Right lobe of liver (tissue), 6 donors: ENCODE measurements at places on chromosomes 11 and 22.

DNA sequence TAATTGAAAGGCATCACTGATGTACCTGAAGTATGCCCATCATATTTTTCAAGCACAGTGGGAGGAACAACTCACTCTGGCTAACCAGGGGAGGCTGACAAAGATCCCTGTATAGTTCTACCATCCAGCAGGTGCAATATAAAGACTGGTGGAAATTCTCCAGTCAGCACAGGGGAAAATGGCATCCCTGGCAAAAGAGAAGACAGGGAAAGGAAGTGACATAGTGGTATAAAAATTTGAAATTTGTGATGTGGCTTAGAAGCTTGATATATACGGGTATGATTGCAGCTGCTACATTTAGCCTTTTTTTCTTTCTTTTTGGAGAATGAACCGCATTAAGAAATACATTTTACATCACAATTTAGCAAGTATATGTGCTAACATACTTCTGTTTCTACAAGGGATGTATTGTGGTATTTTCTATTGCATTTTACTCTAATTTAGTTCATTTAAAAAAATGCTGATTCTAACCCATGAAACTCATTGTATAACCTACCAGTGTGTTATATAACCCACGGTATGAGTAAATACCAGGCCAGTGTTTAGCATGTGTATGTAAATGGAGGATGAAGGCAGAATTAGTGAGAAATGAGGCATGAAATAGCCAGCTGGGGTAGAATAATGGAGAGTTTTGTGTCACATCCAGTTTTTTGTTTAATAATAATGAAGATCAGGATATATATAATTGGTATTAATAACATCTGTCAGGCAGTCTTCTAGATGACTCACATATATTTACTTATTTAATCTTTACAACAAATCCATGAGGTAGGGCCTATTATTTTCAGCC, 186.1 kb downstream of the ARHGAP42 start:
- H3K27ac ChIP-seq: no peak overlapping the region
- H3K36me3 ChIP-seq: no peaks in the 10 kb centered on the region
- H3K27me3 ChIP-seq: no peaks in the 10 kb centered on the region
- H3K4me1 ChIP-seq: no peaks in the 10 kb centered on the region
- H3K4me3 ChIP-seq: no peak overlapping the region
- no peak for DNase-seq

GRCh38 chr11:115065830-115066664, 387.7 kb downstream of the NXPE2 start:
- H3K27ac ChIP-seq: no peak overlapping the region
- no peaks in the 10 kb centered on the region for H3K27me3 ChIP-seq
- H3K4me1 ChIP-seq: no peaks in the 10 kb centered on the region
- H3K4me3 ChIP-seq: no peak overlapping the region
- DNase-seq: no peak

DNA sequence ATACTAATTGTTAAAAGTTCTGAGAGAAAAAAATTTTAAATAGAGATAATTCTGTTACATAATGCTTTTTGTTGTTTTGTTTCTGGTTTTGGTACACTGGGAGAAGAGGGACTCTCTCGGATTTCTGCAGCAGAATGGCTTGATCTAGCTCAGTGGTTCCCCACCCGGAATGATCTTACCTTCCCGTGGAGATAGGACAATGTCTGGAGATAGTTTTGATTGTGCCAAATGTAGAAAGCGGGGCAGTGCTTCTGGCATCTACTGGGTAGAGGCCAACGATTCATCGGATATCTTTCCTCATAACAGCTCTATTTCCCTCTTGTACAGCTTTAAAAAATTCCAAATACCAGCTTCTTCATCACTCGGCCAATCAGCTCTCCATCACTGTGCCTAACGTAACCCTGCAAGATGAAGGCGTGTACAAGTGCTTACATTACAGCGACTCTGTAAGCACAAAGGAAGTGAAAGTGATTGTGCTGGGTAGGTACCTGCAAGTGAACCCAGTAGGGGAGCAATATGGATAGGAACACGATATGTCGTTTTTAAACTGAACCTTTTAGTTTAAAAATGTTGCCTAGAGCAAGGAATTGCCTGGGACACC, 13.2 kb downstream of the CRTAM start:
- no peaks in the 10 kb centered on the region for H3K4me1 ChIP-seq
- no peaks in the 10 kb centered on the region for H3K27me3 ChIP-seq
- no peak overlapping the region for H3K27ac ChIP-seq

GRCh38 chr11:61532134-61533038, 23.8 kb downstream of the LRRC10B start:
- H3K27me3 ChIP-seq: no peaks in the 10 kb centered on the region
- no peaks in the 10 kb centered on the region for H3K36me3 ChIP-seq
- no peak overlapping the region for H3K4me3 ChIP-seq
- peak; percentile 68 for DNase-seq

GRCh38 chr11:69915501-69916250, 96.5 kb upstream of the FGF3 start:
- peak overlapping the region; percentile 13 for H3K4me3 ChIP-seq
- H3K27ac ChIP-seq: peak overlapping the region; percentile 68
- no peaks in the 10 kb centered on the region for H3K27me3 ChIP-seq
- peak; percentile 81 for DNase-seq

DNA sequence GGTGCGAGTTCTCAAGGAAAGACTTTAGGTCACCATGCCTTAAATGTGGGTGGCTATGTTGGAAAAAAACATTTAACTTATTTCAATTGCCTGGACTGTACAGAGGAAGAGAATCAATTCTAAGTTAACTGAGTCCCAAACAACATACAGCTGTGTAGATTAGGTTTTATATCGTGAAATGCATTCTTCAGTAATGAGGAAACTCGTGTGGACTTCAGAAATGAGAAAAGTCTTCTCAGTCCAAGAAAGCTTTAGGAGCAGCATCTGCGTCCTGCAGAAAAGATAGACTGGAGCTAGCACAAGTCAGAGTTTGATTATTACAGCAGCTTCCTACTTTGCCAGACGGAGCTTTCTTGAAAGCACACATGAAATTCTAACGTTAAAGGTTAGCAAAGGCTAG, 673.0 kb downstream of the OPCML start:
- H3K4me3 ChIP-seq: no peak overlapping the region
- H3K4me1 ChIP-seq: no peaks in the 10 kb centered on the region
- H3K27me3 ChIP-seq: no peaks in the 10 kb centered on the region

DNA sequence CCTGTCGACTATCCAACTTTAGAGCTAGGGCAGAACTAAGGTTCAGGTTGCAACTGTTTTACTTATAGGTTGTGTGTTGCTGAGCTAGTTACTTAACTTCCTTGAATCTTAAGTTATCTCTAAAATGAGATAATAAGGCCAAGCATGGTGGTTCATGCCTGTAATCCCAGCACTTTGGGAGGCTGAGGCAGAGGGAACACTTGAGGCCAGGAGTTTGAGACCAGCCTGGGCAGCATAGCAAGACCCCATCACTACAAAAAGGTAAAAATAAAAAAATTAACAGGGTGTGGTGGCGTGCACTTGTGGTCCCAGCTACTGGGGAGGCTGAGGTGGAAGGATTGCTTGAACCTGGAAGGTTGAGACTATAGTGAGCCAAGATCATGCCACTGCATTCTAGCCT, 2.1 kb downstream of the ACCS start:
- no peaks in the 10 kb centered on the region for H3K4me1 ChIP-seq
- H3K4me3 ChIP-seq: no peak overlapping the region
- no peaks in the 10 kb centered on the region for H3K27me3 ChIP-seq
- no peak overlapping the region for H3K27ac ChIP-seq
- no peaks in the 10 kb centered on the region for H3K36me3 ChIP-seq

- H3K36me3 ChIP-seq: no peaks in the 10 kb centered on the region
- H3K4me3 ChIP-seq: no peak overlapping the region
- H3K27ac ChIP-seq: no peak overlapping the region
- H3K27me3 ChIP-seq: no peaks in the 10 kb centered on the region
Observed at GRCh38 chr11:134022748-134023147, 46.1 kb upstream of the JAM3 start.

GRCh38 chr11:114058026-114058706, 1.3 kb upstream of the ZBTB16 start:
- DNase-seq: peak; percentile 90
- H3K4me1 ChIP-seq: no peaks in the 10 kb centered on the region
- H3K4me3 ChIP-seq: peak overlapping the region; percentile 96
- no peaks in the 10 kb centered on the region for H3K36me3 ChIP-seq
- no peaks in the 10 kb centered on the region for H3K27me3 ChIP-seq

GRCh38 chr22:40638261-40638660, 1.7 kb upstream of the MRTFA start:
- no peaks in the 10 kb centered on the region for H3K27me3 ChIP-seq
- peaks cover 9% of the 10 kb centered on the region for H3K4me1 ChIP-seq
- no peaks in the 10 kb centered on the region for H3K36me3 ChIP-seq

- no peaks in the 10 kb centered on the region for H3K36me3 ChIP-seq
- no peak overlapping the region for H3K4me3 ChIP-seq
- H3K27ac ChIP-seq: no peak overlapping the region
- H3K4me1 ChIP-seq: no peaks in the 10 kb centered on the region
Observed at GRCh38 chr11:65726660-65727059, 6.1 kb upstream of the RNASEH2C start.

- H3K27me3 ChIP-seq: no peaks in the 10 kb centered on the region
- H3K4me1 ChIP-seq: no peaks in the 10 kb centered on the region
- no peak for DNase-seq
- H3K27ac ChIP-seq: peak overlapping the region; percentile 6
Observed at GRCh38 chr11:33060271-33060670, 20.9 kb downstream of the TCP11L1 start.

DNA sequence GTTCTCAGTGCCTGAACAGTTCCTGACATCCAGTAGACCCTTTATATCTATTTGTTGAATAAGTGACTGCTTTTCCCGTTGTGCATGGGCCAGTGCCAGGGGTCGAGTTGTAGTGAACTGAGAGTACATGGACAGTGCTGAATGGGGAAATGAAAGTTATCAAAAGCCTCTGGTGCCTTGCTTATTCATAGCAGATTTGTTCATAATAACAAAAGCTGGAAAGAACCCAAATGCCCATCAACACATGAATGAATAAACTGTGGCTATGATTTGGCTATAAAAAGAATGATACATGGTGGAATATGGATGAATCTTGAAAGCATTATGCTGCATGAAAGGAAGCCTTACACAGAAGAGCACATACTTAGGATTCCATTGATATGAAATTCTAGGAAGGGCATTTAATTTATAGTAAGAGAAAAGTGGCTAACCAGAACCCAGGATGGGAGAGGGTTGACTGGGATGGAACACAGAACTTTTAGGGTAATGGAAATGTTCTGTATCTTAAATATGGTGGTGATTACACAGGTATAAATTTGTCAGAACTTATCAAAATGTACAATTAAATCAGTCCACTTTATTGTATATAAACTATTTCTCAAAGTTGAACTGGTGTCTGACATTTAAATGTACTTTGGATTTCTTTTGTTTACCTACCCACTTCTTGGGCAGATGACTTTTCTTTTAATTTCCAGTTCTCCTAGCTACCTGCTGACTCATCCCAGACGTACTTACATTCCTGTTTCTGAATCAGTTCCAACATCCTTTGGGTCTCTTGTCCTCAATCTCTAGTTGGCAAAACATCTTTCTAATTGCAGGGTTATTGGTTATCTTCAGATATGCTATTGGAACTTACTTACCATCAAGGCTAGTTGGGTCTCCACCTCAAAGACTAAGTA, 42.8 kb downstream of the PACS1 start:
- no peak overlapping the region for H3K27ac ChIP-seq
- DNase-seq: no peak
- H3K4me1 ChIP-seq: no peaks in the 10 kb centered on the region
- H3K36me3 ChIP-seq: no peaks in the 10 kb centered on the region

GRCh38 chr22:46739094-46739870, 1.2 kb upstream of the CERK start:
- no peaks in the 10 kb centered on the region for H3K27me3 ChIP-seq
- no peaks in the 10 kb centered on the region for H3K36me3 ChIP-seq
- DNase-seq: no peak

GRCh38 chr11:114034956-114035355, 24.6 kb upstream of the ZBTB16 start:
- no peak for DNase-seq
- H3K27me3 ChIP-seq: no peaks in the 10 kb centered on the region
- no peak overlapping the region for H3K4me3 ChIP-seq
- no peaks in the 10 kb centered on the region for H3K4me1 ChIP-seq
- H3K27ac ChIP-seq: no peak overlapping the region
- H3K36me3 ChIP-seq: no peaks in the 10 kb centered on the region

GRCh38 chr11:33362051-33362910, 105.1 kb downstream of the HIPK3 start:
- no peak overlapping the region for H3K27ac ChIP-seq
- no peak for DNase-seq
- no peaks in the 10 kb centered on the region for H3K27me3 ChIP-seq
- no peaks in the 10 kb centered on the region for H3K4me1 ChIP-seq

- peak; percentile 48 for DNase-seq
- H3K4me1 ChIP-seq: no peaks in the 10 kb centered on the region
- no peaks in the 10 kb centered on the region for H3K36me3 ChIP-seq
- H3K4me3 ChIP-seq: no peak overlapping the region
Observed at GRCh38 chr22:21009638-21010425, 5.1 kb upstream of the P2RX6 start.

GRCh38 chr22:30001459-30001858, 78.8 kb upstream of the HORMAD2 start:
- no peak overlapping the region for H3K27ac ChIP-seq
- H3K4me3 ChIP-seq: no peak overlapping the region
- H3K27me3 ChIP-seq: no peaks in the 10 kb centered on the region

GRCh38 chr11:68160100-68160695, 39.0 kb upstream of the CHKA start:
- no peak for DNase-seq
- no peaks in the 10 kb centered on the region for H3K4me1 ChIP-seq
- no peaks in the 10 kb centered on the region for H3K27me3 ChIP-seq
- H3K27ac ChIP-seq: no peak overlapping the region

- DNase-seq: no peak
- H3K36me3 ChIP-seq: no peaks in the 10 kb centered on the region
- H3K4me3 ChIP-seq: no peak overlapping the region
- peaks cover 20% of the 10 kb centered on the region for H3K4me1 ChIP-seq
Observed at GRCh38 chr11:44568331-44568657, 2.8 kb downstream of the CD82 start.

DNA sequence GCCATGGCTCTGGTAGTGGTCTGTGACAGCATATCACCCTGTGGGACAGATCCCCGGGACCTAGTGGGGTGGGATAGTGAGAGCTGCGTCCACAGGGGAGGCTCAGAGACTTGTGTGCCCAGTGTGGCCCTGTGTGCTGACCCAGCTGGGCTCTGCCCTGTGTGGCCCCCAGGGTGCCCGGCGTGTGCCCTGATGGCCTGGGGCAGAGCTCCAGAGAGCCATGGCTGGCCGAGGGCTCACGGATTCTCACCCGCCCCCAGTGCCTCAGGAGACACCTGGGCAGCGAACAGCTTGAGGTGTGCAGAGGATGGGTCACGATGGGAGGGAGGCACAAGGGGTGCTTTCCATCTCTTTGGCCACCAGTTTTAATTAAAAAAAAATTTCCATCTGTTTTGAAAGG, 11.8 kb downstream of the LRP5 start:
- H3K27me3 ChIP-seq: no peaks in the 10 kb centered on the region
- peaks cover 2% of the 10 kb centered on the region for H3K4me1 ChIP-seq
- H3K27ac ChIP-seq: peak overlapping the region; percentile 24
- DNase-seq: no peak
